ENCODE measurements at places on chromosomes 2 and 18. TPM values are rescaled to one million over a fixed set of nuclear protein-coding genes. Genes with fewer than 3 reads are reported as not detected.

The ANKRD30B gene
- not detected for total RNA-seq

The SLC16A14 gene
- total RNA-seq, result 0.89 TPM

The ZNF24 gene
- 68.3 TPM for total RNA-seq

The HAT1 gene
- total RNA-seq, result 20.3 TPM

The FNDC4 gene
- total RNA-seq, result not detected

GRCh38 chr2:207467716-207468347, 61.9 kb upstream of the CREB1 start:
- H3K4me1 ChIP-seq, result no peaks in the 10 kb centered on the region
- no peak overlapping the region for H3K27ac ChIP-seq
- H3K4me3 ChIP-seq, result no peak overlapping the region
- H3K36me3 ChIP-seq, result no peaks in the 10 kb centered on the region
- no peak for DNase-seq
- no peaks in the 10 kb centered on the region for H3K27me3 ChIP-seq

DNA sequence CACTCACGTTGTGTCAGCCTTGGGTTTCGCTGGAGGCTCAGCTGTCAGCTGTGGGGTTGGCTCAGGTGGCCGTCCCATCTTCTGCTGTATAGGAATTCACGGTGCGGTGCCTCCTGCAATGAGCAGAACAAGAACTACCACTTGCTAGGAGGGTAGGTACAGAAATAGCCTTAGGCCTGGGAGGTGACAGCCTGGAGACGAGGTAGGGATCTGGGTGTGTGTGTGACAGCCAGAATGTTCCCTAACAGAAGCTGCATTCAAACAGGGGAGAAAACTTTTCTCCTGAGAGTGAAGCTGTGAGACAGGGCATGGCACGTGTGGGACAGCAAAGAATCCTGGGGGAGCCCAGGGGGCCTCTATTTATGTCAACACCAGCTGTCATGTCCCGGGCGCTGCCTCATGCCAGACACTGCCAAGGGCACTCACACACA, 8.4 kb upstream of the MAL start:
- no peaks in the 10 kb centered on the region for H3K36me3 ChIP-seq
- no peaks in the 10 kb centered on the region for H3K27me3 ChIP-seq
- H3K27ac ChIP-seq, result no peak overlapping the region
- H3K4me1 ChIP-seq, result peaks cover 5% of the 10 kb centered on the region
- H3K4me3 ChIP-seq, result no peak overlapping the region

GRCh38 chr2:3409627-3410170, 30.2 kb downstream of the TRAPPC12 start:
- H3K36me3 ChIP-seq, result peaks cover 26% of the 10 kb centered on the region
- H3K4me1 ChIP-seq, result no peaks in the 10 kb centered on the region
- no peak overlapping the region for H3K27ac ChIP-seq
- no peak for DNase-seq
- H3K27me3 ChIP-seq, result no peaks in the 10 kb centered on the region

- no peaks in the 10 kb centered on the region for H3K27me3 ChIP-seq
- H3K4me3 ChIP-seq, result no peak overlapping the region
- DNase-seq, result no peak
- no peaks in the 10 kb centered on the region for H3K4me1 ChIP-seq
Observed at GRCh38 chr2:35033748-35034147, 1321.8 kb upstream of the CRIM1 start.

DNA sequence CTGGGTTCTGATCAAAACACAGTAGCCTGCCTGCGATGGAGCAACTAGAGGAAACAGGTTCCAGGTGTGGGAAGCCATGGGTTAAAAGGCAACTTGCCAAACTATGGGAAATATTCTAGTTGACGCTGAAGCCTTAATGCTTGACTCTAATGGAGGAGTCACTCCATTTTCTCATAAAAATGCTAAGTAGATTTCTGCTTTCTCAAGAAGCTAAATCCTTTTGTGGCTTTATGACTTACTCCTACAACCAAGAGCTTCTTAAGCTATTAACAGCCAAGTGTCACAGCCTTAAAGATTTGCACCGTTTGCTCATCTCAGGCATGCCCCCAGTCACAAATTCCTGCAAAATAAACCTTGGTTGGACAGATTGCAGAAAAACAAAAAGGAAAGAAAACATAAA, 25.2 kb downstream of the ANKRD44 start:
- no peaks in the 10 kb centered on the region for H3K27me3 ChIP-seq
- peaks cover 7% of the 10 kb centered on the region for H3K36me3 ChIP-seq
- H3K4me3 ChIP-seq, result no peak overlapping the region
- no peak overlapping the region for H3K27ac ChIP-seq
- no peak for DNase-seq

- no peak for DNase-seq
- H3K36me3 ChIP-seq, result no peaks in the 10 kb centered on the region
- H3K27ac ChIP-seq, result no peak overlapping the region
- no peaks in the 10 kb centered on the region for H3K4me1 ChIP-seq
- H3K27me3 ChIP-seq, result no peaks in the 10 kb centered on the region
- H3K4me3 ChIP-seq, result no peak overlapping the region
Observed at GRCh38 chr18:72692595-72692994, 148.5 kb upstream of the CBLN2 start.

DNA sequence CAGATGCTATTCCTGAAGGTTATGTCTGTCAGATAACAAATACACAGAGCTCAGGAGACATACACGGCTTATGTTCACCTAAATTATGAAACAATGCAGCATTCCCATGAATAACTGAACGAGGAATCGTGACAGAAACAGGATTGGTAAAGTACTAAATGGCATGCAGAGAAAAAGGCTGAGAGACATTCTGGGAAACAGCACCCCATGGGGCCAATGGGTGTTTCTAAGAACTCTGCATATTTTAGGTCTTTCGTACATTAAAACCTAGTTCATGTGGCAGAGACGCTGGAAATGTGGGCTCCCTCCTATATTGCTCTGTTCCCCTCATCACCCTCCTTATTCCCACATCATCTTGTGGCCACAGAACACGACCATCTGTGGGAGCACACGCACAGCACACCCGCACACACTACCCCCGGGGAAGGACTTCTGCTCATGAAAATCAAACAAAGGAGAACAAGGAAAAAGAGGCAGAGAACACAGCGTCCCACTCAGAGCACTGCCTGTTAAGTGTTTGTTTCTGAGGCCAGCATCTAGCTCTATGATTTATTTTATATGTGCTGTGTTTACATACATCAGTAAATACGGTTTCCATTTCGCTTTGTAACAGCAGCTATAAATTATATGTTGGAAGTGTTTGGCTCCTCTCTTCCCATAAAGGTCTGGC, 143.6 kb downstream of the AFF3 start:
- H3K4me3 ChIP-seq, result no peak overlapping the region
- H3K4me1 ChIP-seq, result peaks cover 4% of the 10 kb centered on the region
- H3K36me3 ChIP-seq, result no peaks in the 10 kb centered on the region
- no peaks in the 10 kb centered on the region for H3K27me3 ChIP-seq

GRCh38 chr2:239355139-239355538, 45.7 kb downstream of the HDAC4 start:
- no peak for DNase-seq
- H3K36me3 ChIP-seq, result peaks cover 13% of the 10 kb centered on the region
- no peaks in the 10 kb centered on the region for H3K27me3 ChIP-seq
- H3K27ac ChIP-seq, result no peak overlapping the region
- H3K4me1 ChIP-seq, result no peaks in the 10 kb centered on the region
